Smooth muscle cell of the coronary artery (primary cell): ENCODE measurements at places on chromosomes 4 and X. TPM values are rescaled to one million over a fixed set of nuclear protein-coding genes. Genes with fewer than 3 reads are reported as not detected.

IDS gene
- 28.5 and 30.6 TPM in 2 replicates for total RNA-seq

AFM gene
- not detected in 2 replicates for total RNA-seq

MAGEA3 gene
- total RNA-seq: 0.15 TPM in 1 of 2 replicates, not detected in the other

LRCH2 gene
- 3.1 and 3.2 TPM in 2 replicates for total RNA-seq

MSL3 gene
- 10.3 and 20.9 TPM in 2 replicates for total RNA-seq

DKK2 gene
- total RNA-seq: 0.38 and 1.9 TPM in 2 replicates

ZNF157 gene
- 0.12 TPM in 1 of 2 replicates, not detected in the other for total RNA-seq

ZNF827 gene
- total RNA-seq: 7.0 and 7.1 TPM in 2 replicates

SYTL4 gene
- total RNA-seq: 1.7 and 20.6 TPM in 2 replicates
